Stomach (tissue), 19 donors: ENCODE measurements at places on chromosomes 12 and 14.

DNA sequence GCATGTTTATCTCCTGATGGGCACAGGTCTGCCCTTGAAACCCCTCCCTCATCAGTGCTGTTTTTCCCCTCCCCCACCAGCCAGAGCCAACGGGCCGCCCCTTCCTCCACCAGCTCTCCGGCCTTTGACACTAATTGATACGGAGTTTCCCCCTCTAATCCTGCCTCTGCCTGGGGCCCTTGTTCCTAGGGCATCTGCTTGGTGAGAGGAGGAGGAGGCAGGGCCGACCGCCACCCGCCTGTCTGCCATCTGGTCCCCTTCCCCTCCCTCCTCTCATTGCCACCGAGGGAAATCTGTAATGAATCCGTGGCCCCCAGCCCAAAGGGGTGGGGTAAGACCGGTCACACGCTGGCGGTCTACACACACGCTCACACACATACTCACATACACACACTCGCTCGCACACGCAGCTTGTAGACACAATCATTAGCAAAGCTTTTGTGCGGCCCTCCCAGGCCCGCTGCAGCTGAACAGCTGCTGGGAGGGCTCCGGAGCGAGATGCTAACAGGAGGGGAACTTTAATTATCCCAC lies 27.4 kb downstream of the SRRM4 start:
- DNase-seq: peak; percentile 25

GRCh38 chr14:93347850-93348249 lies 868 bp downstream of the COX8C start:
- no peak for DNase-seq

- DNase-seq: no peak
These were observed 53.4 kb downstream of the LTBP2 start for GRCh38 chr14:74558655-74559054.

- DNase-seq: peak; percentile 83
These were observed 512 bp downstream of the POU6F1 start for GRCh38 chr12:51217133-51217967.

- no peak for DNase-seq
These were observed 59.1 kb downstream of the ARHGAP5 start for GRCh38 chr14:32136027-32136825.

GRCh38 chr12:1250641-1251040 lies 259.6 kb downstream of the ERC1 start:
- no peak for DNase-seq

GRCh38 chr12:54207539-54208294 lies 18.9 kb upstream of the SMUG1 start:
- peak; percentile 85 for DNase-seq

DNA sequence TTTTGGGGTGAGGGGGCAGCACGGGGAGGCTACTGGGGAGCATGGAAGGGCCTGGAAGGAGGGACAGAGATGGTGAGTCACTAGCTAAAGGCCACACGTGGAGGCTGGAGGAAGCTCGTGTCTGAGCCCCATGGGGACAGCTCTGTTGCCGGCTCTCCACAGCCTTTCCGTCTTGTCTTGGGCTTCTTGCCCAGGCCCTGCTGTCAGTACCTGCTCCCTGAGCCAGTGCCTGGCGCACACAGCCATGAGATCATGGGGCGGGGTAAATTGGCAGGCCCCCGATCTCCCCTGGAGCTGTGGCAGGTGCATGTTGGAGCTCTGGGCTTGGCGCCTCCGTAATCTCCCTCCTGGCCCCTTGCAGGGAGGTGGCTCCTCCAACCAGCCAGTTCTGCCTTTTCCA lies 16.1 kb upstream of the KRT80 start:
- peak; percentile 86 for DNase-seq

GRCh38 chr12:105396024-105396423 lies 65.5 kb downstream of the C12orf75 start:
- DNase-seq: no peak

DNA sequence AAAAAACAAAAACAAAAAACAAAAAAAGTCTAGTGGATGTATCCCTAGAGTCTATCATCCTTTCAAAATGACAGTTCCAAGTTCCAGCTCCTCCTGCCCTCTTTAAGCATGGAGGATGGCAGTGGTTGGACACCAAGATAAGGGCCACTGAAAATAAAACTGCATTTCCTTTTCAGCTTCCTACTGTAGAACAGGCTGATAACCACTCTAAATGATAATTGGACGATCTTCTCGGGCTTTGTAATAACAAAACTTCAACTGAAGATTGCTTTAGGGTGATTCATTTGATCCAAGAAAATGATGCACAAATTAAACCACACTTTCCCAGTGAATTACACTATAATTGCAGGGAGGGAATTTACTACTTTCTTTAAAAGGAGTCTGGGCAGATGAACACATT lies 42.2 kb upstream of the CRACR2A start:
- DNase-seq: no peak

DNA sequence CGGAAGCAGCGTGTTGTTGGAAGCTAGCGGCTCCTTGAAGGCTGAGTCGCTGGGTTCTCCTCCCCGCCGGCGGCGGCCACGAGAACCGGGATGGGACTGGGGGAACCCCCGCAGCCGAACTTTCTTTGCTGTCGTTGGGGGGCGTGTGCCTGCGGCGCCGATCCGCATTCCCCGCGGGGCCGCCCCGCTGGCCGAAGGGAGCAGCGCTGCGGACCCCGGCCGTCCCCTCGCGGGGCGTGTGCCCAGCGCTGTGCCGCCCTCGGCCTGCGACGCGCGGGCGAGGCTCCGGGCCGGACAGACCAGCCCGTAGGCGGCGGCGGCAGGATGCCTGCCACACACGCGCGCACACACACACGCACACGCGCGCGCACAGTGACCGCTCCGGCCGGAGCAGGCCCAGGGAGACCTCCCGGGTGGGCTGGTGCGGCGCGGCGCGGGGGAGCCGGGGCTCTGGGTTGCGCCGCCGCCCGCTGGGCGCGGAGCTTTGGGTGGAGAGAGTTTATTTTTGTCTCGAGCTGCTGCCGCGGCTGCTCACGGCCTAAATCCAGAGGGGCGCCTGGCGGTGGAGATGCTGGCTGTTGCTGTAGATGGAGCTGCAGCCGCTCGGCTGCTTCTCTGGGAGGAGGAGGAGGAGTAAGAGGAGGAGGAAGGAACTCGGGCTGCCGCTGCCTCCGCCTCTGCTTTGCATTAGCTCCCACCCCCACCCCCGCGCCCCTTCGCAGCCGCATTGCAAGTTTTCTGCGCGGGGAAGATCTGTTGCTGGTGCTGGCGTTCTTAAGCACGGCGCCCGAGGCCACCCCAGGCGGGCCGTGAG lies at the start of gene SAMD4A:
Gene SAMD4A, plus strand, starts transcription at position 719 of the 814 bp plus-strand sequence. CDS start 789 bp downstream, outside the sequence.
- DNase-seq: peak; percentile 67

DNA sequence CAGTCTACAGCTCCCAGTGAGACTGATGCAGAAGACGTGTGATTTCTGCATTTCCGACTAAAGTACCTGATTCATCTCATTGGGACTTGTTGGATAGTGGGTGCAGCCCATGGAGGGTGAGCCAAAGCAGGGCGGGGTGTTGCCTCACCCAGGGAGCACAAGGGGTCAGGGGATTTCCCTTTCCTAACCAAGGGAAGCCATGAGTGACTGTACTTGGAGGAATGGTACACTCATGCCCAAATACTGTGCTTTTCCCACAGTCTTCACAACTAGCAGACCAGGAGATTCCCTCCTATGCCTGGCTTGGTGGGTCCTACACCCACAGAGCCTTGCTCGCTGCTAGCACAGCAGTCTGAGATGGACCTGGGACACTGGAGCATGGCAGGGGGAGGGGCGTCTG lies 21.0 kb upstream of the ABCC9 start:
- no peak for DNase-seq

DNA sequence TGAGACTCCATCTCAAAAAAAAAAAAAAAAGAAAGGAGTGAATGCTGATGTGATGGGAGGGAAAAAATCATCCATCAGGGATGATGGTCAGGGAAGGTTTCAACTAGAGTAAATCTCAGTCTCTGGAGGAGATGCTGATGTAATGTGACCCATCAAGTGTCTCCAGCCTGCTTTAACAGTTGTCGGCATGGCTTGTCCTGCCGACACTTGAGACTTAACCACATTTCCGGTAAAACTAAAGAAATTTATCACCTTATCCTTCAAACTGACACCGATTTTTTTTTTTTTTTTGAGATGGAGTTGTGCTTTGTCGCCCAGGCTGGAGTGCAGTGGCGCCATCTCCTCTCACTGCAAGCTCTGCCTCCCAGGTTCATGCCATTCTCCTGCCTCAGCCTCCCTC lies 21.5 kb upstream of the ANAPC5 start:
- no peak for DNase-seq

DNA sequence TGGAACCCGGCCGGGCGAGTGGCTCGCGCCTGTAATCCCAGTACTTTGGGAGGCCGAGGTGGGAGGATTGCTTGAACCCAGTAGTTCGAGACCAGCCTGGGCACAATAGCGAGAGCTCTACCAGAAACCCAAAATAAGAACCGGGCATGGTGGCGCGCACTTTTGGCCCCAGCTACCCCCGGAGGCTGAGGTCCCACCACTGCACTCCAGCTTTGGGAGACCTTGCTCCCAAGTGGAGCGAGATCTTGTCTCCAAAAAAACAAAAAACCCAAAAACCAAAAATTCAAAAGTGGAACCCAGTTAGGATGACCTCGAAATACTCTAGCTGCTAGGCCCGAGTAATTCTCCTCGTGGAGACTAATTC lies 769 bp upstream of the VTI1B start:
- DNase-seq: no peak

- DNase-seq: no peak
These were observed 5.9 kb downstream of the POMT2 start for GRCh38 chr14:77314539-77315457.

DNA sequence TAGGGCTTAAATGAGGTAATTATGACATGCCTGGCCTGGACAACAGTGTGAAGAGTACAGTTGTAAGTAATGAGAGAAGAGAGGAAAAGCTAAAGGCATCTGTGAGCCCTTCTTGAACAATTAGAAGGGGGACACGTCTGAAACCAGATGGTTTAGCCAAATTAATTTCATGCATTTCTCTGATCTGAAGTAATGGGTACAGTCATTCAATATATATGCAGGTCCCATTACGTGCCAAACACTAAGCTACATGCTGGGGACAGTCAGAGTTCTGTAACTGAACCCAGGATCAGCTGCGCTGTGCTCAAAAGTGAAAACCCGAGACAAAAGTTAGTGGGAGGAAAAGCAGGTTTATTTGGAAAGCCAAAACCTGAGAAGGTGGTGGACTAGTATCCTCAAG lies 207.2 kb upstream of the TMTC1 start:
- DNase-seq: no peak

DNA sequence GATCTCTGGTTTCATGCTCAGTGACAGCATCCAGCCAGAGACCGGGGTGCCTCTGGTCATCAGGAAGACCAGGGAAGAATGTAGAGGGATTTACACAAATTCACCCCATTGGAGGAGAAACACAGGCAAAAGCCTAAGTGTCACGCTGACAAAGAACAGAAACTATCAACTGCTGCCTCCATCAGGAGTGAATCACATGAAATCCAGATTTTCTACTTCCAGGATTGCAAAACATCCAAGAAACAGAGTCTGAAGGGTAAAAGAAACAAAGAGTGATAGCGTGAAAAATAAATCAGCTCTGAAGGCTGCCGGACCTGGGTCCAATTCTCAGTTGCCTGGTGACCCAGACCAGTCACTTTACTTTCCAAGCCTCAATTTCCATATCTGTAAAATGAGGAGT lies 136.1 kb upstream of the MAP1LC3B2 start:
- no peak for DNase-seq

GRCh38 chr12:59500335-59500734 lies 95.5 kb upstream of the SLC16A7 start:
- DNase-seq: no peak

GRCh38 chr14:25086081-25086480 lies 36.1 kb upstream of the STXBP6 start:
- DNase-seq: no peak

DNA sequence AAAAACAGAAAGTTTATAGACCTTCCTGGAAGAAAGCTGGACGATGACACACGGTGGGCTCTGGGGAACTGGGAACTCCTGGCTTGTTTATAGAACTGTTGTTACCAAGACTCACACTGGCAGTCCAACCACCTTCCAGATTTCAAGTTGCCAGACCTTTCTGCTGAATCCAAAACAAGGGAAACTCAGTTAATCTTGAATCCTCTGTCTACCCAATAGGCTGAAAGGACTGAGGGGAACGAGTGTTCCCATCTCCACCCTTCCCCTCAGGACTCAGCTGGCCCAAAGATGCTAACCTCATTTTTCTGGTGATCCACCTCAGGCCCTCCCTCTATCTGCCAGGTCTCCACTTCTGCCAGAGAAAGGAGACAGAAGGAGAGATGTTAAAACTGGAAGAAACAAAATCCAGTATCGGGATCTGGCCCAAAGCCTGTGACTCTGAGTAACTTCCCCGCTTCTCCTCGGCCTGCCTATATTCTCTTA lies 231.4 kb downstream of the ANO2 start:
- no peak for DNase-seq

DNA sequence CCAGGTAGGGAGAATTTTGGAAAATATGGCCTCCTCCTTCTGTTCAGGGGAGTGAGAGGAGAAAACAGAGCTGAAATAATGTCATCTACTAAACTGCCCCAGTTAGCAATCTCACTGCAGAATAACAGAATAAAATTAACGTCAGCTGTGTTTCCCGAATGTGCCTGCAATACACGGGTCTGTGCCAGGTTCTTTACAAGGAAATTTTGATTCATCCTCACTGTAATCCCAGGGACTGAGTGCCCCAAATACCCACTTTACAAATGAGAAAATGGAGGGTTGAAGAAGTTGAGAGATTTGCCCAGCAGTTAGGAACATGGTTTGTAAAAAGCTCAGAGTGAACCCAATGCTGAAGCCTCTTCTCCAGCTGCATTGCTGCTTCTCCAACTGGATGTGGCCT lies 21.3 kb upstream of the SERPINA6 start:
- DNase-seq: no peak

DNA sequence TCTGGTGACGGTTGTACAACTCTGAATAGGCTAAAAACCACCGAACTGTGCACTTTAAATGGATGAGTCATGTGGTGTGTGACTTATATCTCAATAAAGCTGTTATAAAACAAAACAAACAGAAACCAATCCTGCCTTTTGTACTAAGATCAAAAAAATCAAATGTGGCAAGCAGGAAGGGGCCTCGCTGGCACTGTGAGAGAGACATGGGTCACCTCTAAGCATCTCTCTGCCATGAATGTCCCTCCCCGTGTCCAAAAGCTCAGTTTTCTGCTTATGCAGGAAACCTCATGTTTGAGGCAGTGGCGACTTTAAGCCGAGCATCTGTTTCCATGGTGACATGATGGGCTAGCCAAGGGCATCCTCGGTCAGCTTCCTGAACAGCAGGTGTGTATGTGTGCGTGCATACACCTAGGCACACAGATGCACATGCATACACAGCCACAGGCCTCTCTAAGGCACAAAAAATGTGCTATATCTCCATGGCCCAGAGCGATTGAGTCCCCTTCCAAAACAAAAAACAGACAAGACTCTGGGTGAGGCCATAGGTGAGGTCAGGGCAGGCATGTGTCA lies 44.4 kb downstream of the ARL6IP4 start:
- no peak for DNase-seq

- no peak for DNase-seq
These were observed 202.2 kb downstream of the TSPAN9 start for GRCh38 chr12:3279415-3279780.

GRCh38 chr12:129665414-129665813 lies 238.4 kb downstream of the TMEM132D start:
- no peak for DNase-seq

- no peak for DNase-seq
These were observed 144.5 kb upstream of the SLC38A2 start for GRCh38 chr12:46516933-46517578.
